ENCODE measurements at places on chromosomes 3 and 15. TPM values are rescaled to one million over a fixed set of nuclear protein-coding genes. Genes with fewer than 3 reads are reported as not detected.
A peak's percentile ranks its signal among the peaks of the same experiment; 100 is the strongest.

Gene CTSH
- 3,907 TPM for total RNA-seq

GRCh38 chr15:46039703-46040102 lies 404.9 kb downstream of the SQOR start:
- no peak for DNase-seq

- DNase-seq: no peak
Observed at GRCh38 chr3:6733699-6734394, 127.1 kb upstream of the GRM7 start.

- DNase-seq: no peak
Observed at GRCh38 chr3:171240504-171240835, 213.9 kb upstream of the SLC2A2 start.

- DNase-seq: no peak
Observed at GRCh38 chr15:92323525-92323924, 70.2 kb upstream of the ST8SIA2 start.

Gene LOXL1
- total RNA-seq: 14.9 TPM

DNA sequence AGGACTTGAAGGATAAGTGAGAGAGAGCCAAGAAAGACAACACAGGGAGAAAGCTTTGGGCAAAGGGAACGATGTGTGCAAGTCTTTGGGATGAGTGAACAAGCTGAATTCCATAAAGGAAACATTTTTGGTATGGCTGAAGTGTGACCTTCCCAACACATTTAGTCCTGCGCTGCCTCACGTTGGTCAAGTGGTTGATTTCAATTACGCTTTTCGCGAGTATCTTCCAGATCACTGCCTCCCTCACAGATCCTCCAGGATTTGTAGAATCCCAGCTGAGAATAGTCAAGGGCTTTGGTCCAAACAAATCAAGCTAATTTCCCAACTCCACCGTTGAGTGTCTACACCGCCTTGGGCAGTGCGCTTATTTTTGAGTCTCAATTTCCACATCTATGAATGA lies 338.4 kb upstream of the ADAMTS9 start:
- DNase-seq: no peak

- no peak for DNase-seq
Observed at GRCh38 chr3:143585720-143586456, 262.4 kb downstream of the SLC9A9 start.

GRCh38 chr3:191356631-191357439 lies 26.5 kb upstream of the UTS2B start:
- peak; percentile 60 for DNase-seq

GRCh38 chr15:57158589-57158988 lies 217.7 kb upstream of the CGNL1 start:
- DNase-seq: no peak

DNA sequence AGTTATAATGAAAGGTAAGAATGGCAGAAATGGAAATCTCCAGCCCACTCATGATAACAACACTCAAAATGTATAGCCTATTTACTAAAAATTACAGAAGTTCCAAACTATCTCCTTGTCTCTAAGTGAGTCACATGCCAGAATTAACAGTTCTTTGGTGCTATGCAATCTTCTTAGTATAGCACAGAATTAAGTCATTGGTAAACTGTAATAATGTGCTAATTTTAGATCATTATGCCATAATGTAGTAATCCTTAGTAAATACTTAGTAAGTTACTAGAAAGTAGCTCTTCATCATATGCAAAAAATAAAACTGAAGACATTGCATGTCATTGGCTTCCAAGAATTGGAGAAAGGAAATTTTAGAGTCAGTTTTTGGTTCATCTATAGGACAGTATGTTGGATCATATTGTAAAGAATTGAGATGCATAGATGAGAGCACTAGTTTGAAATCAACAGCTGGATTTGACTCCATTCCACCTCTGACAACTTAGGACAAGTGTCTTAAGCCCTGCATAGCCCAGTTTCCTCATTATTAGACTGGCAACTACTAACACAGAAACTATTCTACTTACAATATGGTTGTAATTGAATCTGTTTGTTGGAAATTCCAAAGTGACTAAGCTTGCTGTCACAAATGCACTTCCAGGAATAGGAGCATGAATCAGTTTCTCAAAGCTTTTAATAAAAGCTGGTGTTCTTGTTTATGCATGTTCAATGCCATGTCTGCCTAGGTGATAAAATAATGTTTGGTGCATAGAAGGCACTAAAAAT lies 40.1 kb upstream of the CD47 start:
- no peak for DNase-seq

Gene SMAD3
- total RNA-seq: 36.0 TPM

DNA sequence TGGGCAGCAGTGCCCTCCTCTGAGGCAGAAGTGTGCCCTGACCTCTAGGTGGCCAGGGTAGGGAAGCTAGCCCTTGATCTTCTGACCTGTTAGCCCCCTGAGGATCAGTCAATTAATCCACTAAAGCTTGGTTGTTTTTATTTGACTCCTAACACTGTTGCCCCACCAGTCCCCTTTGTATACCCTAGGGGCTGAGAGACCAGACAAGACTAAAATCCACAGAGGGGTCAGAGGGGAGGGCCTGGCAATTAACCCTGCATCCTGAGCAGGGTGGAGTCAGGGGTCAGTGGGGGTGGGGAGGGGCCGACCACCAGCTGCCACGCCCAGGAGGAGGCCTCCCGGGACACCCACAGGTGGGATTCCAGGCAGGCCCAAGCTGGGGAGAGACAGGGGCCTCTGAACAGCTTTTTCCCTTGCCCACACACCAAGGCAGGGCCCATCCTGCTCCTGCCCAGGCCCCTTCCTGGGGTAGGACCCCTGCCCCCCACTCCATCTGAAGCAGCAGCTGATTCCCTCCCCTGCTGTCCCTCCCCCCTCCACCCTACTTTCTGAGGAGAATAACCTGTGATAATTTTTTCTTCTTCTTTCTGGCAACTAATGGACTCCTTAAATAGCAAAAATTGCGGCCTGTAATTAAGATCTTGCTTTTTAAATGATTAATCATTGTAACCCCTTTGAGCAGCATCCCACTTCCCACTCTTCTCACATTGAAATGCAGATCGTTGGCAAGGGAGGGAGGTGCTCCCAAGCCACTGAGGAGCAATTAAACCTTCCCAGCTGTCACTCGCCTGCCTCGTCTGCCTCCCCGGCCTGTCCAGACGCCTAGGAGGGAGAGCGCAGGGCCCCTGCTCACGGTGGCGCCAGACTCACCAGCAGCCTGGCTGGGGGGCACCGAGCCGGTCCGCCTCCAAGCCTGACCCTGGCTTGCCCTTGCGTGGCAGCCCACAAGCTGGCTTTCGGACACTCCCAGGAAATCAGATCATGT lies 51.9 kb downstream of the RHCG start:
- no peak for DNase-seq

Gene POLQ
- total RNA-seq: under 0.01 TPM

DNA sequence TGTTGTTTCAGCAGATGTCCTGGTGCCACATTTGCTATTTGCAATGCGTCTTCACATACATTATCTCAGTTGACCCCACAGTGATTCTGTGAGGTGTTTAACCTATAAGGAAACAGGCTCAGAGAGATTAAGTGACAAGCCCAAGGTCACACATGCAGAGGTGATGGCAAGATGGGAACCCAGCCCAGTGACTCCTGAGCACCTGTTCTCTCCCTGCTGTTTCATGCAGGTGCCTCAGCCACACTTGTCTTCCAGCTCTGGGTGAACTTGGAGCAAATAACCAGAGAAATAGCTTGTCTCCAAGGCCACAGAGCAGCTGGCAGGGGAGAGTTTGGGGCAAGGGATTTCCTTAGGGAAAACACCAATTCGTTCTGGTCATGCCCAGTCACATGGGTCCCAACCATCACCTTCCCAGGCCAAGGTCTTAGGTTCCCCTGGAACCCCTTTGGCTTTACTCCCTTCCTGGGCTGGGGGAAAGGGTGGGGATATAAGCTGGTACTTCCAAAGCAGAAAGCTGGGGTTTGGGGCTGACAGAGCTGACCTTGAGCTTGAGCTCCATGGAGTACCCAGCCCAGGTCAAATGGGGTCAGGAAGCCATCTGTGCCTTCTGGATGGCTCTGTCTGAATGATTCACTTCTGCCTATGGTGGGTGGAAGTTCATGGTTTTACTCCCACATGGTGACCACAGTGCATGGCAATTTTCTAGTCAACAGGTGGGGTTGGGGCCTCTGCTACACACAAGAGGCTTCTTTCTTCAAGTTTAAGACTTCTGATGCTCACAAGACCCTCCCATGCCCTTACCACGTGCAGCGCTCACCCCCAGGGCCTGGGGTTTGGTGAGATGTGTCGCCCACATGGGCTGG lies 22.4 kb downstream of the LIPC start:
- DNase-seq: no peak

Gene PCBP4
- 34.5 TPM for total RNA-seq

DNA sequence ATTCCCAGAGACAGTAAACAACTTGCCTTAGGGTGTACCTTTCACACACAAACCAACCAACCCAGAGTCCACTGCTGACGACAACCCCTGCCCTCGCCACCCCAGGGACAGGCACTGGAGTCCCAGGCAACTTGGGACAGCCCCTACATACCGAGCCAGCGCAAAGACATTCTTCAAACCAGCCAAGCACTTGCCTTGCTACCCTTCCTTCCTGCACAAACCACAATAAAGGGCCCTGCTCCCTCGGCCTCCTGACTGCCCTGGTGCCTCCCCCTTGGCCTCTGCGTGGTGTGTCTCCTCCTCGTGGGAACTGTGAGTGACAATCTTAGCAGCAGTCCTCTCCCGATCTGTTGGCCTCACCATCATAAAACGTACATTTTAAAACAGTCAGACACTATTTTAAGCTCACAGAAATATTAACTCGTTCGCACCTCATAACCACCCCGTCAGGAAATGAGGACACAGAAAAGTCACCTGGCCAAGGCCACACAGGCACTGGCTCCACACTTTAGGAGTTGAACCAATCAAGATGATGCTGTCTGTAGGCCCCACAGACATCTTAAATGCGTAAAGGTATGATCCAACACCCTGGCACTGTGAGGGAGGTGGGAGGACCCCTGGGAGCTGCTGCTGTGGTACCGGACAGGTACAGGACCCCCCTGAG lies 113.8 kb downstream of the ADCY5 start:
- no peak for DNase-seq

Gene DUOX1
- 1,314 TPM for total RNA-seq

Gene HESX1
- 2.1 TPM for total RNA-seq

DNA sequence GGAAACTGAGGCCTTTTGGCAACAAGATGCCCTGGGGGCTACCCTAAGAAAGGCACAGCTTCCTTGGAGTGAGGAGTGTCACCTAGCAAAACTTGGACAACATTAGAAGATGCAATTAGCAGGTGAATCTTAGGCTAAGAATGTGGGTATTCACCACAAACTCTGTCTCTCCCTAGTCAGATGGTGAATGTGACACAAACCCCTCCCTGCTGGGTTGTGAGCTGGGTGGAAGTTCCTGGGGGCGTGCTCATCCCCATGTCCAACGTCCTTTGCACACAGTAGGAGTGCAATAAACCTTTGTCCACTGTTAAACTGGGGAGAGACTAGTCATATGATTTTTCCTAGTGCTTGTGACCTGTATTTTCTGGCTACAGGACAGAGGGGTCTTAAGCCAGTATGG lies 67.1 kb upstream of the SH3GL3 start:
- no peak for DNase-seq

DNA sequence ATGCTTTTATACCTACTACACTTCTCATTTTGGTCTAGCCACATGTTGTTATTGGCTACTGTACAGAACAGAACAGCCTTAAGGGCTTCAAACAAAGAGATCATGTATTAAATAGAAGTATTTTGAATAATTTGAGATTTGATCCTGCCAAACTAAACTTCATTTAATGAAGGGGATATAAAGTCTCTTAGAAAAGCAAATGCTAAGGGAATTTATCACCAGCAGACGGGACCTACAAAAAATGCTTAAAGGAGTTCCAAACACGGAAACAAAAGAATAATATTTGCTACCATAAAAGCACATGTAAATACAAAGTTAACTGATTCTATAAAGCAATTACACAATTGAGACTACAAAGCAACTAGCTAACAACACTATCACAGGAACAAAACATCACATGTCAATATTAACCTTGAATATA lies 23.6 kb upstream of the FMN1 start:
- DNase-seq: no peak

- DNase-seq: no peak
Observed at GRCh38 chr3:113912552-113913236, 35.1 kb upstream of the ZDHHC23 start.

DNA sequence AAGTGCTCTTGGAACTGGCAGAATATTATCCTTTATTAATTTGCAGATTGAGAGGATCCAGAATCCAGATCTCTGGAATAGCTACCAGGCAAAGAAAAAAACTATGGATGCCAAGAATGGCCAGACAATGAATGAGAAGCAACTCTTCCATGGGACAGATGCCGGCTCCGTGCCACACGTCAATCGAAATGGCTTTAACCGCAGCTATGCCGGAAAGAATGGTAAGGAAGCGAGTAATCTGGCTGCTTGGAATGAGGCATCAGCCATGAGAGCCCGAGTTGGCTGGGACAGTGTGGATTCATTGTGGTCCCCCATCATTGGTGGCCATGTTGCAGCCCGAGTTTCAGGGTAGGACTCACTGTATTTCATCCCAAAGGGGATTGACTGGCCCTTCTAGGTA lies 47.1 kb downstream of the PARP14 start:
- no peak for DNase-seq

- DNase-seq: no peak
Observed at GRCh38 chr15:73375755-73376305, 7.1 kb upstream of the HCN4 start.

GRCh38 chr3:52983336-52983807 lies 62.5 kb downstream of the SFMBT1 start:
- no peak for DNase-seq

Gene FRMD5
- 0.15 TPM for total RNA-seq

Gene MAGEL2
- not detected for total RNA-seq

Gene GNAT1
- total RNA-seq: not detected

Gene GOLGA6B
- not detected for total RNA-seq

DNA sequence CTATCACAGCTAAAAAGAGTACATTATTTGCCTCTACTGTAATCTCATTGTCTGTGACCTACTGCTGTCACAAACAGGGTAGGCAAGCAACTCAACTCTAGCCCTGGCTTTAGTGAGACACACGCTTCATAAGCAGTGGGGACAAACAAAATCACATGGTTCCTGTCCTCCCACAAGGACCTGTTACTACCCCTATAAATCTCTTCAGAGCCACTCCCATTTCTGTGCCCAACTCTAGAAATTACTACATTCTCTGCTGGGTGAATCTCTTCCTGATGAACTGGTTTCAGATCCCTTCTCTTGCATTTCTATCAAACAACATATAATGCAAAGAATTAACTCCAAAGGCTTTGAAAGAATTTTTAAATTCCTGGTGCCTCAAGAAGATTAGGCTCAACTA lies 117.3 kb downstream of the DMXL2 start:
- no peak for DNase-seq
